Hematopoietic multipotent progenitor cell treated with erythropoietin and hydrocortisone succinate and interleukin-3 and kit ligand, for 15 days (in vitro differentiated cells): ENCODE measurements at places on chromosomes 5 and 9.

- DNase-seq = no peak
Measured at GRCh38 chr5:97550818-97551217, 367.8 kb upstream of the RIOK2 start.

DNA sequence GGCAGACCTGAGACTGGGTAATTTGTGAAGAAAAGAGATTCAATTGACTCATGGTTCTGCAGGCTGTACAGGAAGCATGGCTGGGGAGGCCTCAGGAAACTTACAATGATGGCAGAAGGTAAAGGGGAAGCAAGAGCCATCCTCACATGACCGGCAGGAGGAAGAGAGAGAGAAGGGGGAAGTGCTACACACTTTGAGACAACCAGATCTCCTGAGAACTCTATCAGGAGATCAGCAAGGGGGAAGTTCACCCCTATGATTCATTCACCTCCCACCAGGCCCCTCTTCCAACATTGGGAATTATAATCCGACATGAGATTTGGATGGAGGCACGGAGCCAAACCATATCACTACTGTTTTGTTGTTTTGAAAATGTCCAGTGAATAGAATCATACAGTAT lies 110.2 kb downstream of the DAPK1 start:
- DNase-seq = no peak

GRCh38 chr9:97179616-97180015 lies 127.8 kb upstream of the CCDC180 start:
- DNase-seq = no peak

- no peak for DNase-seq
Measured at GRCh38 chr5:40052808-40053207, 626.9 kb upstream of the PTGER4 start.

GRCh38 chr5:144202072-144202471 lies 31.4 kb downstream of the KCTD16 start:
- DNase-seq = no peak

DNA sequence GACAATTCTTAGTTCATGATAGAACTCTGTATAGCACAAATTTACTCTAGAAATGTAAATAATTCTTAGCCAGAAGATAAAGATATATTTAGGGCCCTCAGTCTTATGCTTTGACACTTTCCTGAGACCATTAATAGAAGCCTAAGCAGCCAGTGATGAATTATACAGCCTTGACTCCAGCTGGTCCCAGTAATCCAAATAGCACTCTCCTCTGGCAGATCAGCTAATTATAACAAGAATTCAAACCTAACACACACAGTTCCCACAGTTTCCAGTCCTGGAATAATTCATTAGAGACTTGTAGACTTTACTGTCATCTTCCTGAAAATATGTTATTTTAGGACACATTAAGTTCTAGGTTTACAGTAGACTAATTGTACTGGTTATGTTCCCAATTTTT lies 50.4 kb downstream of the SHOC1 start:
- DNase-seq = no peak
